Purkinje cell (primary cell): ENCODE measurements at places on chromosomes 5 and 9. TPM values are rescaled to one million over a fixed set of nuclear protein-coding genes. Genes with fewer than 3 reads are reported as not detected.

Gene NKD2
- polyA plus RNA-seq: 0.13 and 0.48 TPM in 2 replicates

Gene DPP7
- polyA plus RNA-seq: 9.9 and 22.2 TPM in 2 replicates

Gene ZNF454
- polyA plus RNA-seq: 0.13 and 1.6 TPM in 2 replicates

Gene MED7
- 49.6 and 60.5 TPM in 2 replicates for polyA plus RNA-seq

Gene COL23A1
- polyA plus RNA-seq: 0.81 and 2.1 TPM in 2 replicates

Gene TAF1L
- polyA plus RNA-seq: not detected in 2 replicates

Gene KLHL3
- 42.9 and 50.7 TPM in 2 replicates for polyA plus RNA-seq

Gene ZNF622
- polyA plus RNA-seq: 14.6 and 17.0 TPM in 2 replicates

Gene NOXA1
- polyA plus RNA-seq: not detected in 2 replicates

Gene FBP2
- polyA plus RNA-seq: not detected in 2 replicates

Gene ECSCR
- 2.1 TPM in 1 of 2 replicates, not detected in the other for polyA plus RNA-seq

Gene OMD
- 1.6 and 3.0 TPM in 2 replicates for polyA plus RNA-seq

Gene ESM1
- polyA plus RNA-seq: not detected in 2 replicates

Gene CDKN2B-AS1
- polyA plus RNA-seq: 2.5 and 10.7 TPM in 2 replicates

Gene SMIM32
- 0.91 and 2.4 TPM in 2 replicates for polyA plus RNA-seq

Gene CFAP77
- not detected in 2 replicates for polyA plus RNA-seq

Gene OBP2B
- not detected in 2 replicates for polyA plus RNA-seq

Gene TAF11L5
- not detected in 2 replicates for polyA plus RNA-seq

Gene MEGF10
- 0.55 and 0.78 TPM in 2 replicates for polyA plus RNA-seq

Gene TMEM174
- not detected in 2 replicates for polyA plus RNA-seq

Gene PCDHGB1
- polyA plus RNA-seq: not detected in 2 replicates

Gene PLEKHG4B
- polyA plus RNA-seq: 0.14 and 0.19 TPM in 2 replicates
